ENCODE measurements at places on chromosomes 13 and 19.

DNA sequence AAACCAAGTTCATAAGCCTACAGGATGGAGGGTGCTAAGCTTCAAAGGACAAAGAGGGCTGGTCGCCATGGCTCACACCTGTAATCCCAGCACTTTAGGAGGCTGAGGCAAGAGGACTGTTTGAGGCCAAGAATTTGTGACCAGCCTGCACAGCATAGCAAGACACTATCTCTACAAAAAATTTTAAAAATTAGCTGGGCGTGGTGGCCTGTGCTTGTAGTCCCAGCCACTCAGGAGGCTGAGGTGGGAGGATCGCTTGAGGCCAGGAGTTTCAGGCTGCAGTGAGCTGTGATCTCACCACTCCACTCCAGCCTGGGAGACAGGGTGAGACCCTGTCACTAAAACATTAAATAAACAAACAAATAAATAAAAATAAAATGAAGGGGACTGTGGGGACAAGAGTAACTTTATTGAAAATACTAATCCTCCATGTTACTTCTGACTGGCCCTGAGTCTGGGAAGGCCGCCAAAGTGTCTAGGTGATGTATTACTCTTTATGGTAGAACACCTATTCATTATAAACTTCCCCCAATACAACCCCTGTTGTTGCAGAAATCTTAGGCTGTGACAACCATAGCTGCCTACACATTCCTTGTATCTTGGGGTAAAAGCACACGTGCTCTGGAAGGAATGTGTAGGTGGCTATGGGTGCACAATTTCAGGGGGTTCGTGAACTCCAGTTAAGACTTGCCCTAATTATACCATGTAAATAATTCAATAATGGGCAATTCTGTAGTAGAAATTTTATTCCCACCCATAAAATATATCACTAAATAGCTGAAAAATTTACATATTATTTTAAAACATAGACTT lies 14.6 kb upstream of the URAD start:
- DNase-seq = no peak

DNA sequence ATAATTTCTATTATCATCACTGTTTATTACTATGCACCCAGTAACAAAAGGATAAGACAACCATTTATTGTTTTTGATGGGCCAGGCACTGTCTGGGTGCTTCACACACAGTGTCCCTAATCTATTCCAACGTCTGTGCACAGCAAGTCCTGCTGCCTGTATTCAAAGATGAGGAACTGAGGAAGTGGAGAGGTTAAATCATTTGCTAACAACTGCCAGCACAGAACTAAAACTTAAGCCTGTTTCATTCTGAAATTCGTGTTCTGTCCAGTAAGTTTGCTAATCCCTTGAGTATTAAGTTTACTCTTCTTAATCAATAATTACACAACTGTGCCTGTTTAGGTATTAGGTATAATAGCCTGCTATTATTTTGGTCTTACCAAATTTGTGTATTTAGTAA lies 41.9 kb downstream of the TEX26 start:
- DNase-seq = no peak

- no peak for DNase-seq
Observed at GRCh38 chr19:57803594-57804325, 11.0 kb downstream of the ZNF552 start.

- no peak for DNase-seq
Observed at GRCh38 chr19:52492994-52493470, 34.4 kb upstream of the ZNF808 start.

DNA sequence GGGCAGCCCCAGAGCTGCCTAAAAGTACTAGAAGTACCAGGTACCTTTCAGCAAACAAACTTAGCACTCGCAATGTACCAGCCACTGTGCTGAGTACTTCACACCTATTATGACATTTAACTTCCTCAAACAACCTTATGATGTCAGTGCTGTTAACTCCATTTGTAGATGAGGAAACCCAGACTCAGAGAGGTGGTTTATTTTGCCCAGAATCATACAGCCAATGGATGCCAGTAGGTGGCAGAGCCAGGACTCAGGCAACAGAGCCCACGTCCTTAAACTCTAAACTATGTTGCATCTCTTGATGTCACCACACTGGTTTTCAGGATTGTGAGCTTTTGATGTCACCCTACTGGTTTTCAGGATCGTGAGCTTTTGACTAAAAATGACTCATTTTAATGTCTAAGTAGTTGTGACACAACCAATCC lies 78.9 kb downstream of the FLT1 start:
- DNase-seq = no peak

- no peak for DNase-seq
Observed at GRCh38 chr13:30043631-30043925, 193.2 kb upstream of the UBL3 start.
